SK-N-SH treated with all-trans-retinoic acid at 6 μM for 48 hours (cell line): ENCODE measurements at places on chromosomes 6 and 20.

DNA sequence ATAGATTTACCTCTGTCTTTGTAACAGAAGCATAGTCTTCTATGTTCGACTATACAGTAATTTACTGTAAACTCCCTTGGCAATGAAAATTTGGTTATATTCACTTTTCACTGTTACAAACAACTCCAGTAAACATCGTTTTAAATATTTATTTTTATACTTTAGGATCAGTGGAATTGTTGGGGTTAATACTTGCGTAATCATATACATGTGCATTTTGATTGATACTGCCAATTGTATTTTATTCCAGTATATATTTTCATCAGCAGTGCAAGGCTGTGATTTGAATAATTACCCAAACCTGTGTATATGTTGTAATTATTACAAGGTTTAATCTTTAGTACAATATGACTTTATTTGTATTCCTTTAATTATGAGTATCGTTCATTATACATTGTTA, 255.7 kb downstream of the ARID1B start:
- ATAC-seq: no peak

GRCh38 chr6:72560721-72561593, 60.9 kb upstream of the KCNQ5 start:
- ATAC-seq: peak; percentile 82

DNA sequence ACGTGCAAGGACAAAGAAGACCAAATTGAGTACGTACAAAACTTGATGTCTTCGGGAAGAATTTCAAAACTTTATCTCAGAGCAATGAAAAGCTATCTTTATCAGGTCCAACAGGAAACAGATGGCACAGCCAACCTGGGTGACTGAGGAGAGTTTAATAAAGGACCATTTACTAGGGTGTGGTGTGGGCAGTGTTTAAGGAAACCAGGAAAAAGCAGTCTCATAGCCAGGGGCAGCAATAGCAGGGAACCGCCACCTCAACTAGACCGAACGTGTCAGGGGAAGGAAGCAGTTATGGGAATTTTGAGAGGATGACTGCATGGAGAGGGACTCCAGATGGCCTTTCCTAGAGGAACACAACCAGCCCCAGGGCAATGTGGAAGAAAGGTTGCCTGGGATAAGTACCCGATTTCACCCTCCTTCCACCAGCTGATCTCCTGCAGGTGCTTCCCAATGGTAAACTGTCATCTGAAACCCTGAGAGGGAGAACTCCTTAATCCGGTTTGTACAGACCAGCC, 15.2 kb upstream of the TAAR5 start:
- ATAC-seq: no peak

DNA sequence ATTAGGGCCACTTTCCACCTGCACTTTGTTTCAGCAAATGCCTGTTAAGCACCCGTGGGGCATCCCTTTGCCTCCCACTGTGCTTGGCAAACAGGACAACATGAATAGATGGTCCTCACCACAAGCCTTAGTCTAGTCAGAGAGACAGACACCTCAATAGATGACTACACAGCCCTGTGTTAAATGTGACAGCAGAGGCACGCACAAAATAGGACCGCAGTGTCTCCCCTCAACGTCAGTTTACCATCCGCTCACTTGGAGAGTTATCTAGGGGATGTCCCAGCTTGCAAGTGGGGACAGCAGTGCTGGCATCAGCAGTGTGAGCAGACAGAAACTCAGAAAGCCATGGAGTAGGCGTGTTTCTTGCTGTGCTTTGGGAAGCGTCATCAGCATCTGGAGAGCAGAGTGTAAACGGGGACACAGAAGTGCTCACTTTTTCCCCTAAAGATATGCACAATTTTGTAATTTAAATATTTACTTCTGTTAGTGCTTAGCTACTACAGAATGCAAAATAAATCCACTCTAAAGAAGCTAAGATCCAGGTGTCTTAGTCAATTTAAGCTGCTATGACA, 66.0 kb upstream of the TXNDC5 start:
- ATAC-seq: no peak

GRCh38 chr6:37222125-37222967, 35.2 kb upstream of the TBC1D22B start:
- ATAC-seq: peak; percentile 98

GRCh38 chr20:60063048-60063451, 104.8 kb downstream of the CDH26 start:
- ATAC-seq: no peak

- ATAC-seq: no peak
These were observed 459.5 kb downstream of the DHX35 start for GRCh38 chr20:39421571-39422105.

- ATAC-seq: no peak
These were observed 22.7 kb downstream of the SYNDIG1 start for GRCh38 chr20:24492031-24492607.

GRCh38 chr6:19268718-19269117, 568.5 kb upstream of the ID4 start:
- no peak for ATAC-seq

DNA sequence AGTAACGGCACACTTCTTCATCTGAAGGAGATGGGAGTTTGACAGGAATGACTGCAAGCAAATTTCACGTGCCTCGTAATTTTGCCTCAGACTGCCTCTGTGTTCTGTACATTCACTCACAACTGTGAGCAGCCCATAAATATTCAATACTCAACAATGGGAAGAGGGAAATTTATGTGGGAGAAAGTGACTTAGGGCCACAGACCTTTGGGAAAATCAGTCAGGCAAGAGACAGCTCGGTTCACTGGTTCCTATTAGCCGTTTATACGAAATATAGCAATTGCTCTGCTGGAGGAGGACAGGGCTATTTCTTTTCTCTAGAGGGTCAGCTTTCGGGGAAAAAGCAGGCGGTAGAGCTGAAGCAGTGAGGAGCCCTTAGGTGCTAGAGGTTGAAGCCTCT, 28.0 kb downstream of the OPN5 start:
- no peak for ATAC-seq

DNA sequence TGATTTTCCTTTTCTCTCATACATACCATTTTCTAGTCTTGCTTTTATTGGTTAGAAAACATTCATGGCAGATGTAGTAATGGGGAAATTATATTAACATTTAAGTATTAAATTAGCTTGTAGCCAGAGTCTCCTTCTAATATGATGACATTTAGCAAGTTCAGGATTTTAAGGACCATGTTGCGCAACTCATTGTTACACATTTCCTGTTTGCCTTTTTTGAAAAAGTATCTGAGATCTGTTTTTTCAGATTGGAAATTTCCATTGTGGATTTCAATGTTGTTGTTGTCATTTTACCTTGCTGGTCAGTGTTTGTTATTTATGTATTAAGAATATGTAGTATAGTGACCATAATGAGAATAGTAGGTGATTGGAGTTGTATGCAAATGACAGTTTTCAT, 38.7 kb downstream of the CDKAL1 start:
- no peak for ATAC-seq

GRCh38 chr20:44914924-44915323, 5.1 kb downstream of the PABPC1L start:
- ATAC-seq: no peak

DNA sequence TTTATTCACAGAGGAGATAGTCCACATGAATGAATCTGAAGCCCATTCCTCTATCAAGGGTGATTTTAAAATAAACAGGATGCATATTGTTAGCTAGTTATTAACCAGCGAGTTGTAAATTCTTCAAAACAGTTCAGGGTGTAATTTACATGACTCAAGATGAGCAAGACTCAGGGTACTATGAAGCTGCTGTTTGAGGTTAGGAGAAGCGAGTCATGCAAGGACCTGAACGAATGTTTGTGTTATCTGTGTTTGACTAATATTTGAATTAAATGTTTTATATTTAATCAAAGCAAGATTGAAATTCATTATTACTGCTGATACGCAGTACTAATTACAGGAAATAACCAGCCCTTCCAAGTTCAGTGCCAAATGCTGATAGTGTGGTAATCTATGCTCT, 191.1 kb downstream of the SAMD5 start:
- ATAC-seq: no peak

DNA sequence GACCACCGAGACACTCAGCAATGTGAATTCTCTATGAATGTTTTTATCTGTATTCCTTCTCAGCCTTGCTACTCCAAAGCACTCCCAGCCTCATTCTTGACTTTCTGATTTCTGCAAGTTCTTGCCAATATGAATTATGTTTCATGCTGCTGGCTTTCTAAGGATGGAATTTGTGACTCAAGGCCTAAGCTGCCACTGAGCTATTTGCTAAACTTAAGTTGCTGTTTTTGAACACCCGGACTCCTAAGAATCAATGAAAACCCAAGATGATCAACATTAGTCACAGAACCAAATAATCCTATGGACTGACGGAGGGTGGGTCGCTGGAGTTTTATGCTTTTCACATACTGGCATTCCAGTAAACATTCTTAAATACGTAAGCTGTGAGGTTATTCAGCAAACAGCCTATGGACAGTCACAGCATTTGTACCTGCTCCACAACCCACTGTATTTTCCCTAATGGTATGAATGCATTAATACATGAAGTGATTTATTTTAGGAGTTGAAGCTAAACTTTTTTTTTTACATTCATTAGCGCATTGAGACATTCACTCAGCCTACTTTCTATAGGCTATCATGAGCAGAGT, 8.2 kb upstream of the PXDC1 start:
- peak; percentile 86 for ATAC-seq

DNA sequence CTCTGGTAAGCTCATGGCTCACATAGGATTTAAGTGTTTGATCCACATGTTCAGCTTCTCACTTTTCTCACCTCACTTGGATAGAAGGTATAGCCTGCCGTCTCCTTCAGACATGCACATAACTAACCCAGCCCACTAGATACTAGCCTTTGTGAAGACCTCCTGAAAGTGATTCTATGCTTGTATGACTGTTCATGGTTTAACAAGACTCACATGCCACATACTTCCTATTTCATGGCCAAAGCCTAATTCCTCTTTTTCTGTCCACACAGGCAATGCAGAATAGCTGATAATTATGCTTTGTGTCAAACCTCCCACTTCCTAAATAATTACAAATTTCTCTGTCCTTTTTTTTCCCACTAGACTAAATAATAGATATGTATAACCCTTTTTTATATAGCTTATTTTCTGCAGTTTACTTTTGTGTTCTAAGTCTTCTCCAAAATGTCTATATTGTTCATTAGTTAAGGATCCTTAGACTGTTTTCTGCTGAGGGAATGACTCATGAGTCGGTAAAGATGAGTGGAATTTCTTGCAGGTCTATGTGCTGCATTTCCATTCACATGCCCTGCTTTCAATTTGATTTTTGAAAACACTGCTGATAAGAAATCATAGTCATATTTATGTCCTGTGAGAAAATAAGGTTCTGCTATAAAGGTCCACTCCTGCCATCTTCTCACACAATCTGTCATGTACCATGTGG, 43.0 kb downstream of the HDDC2 start:
- no peak for ATAC-seq

- peak; percentile 50 for ATAC-seq
These were observed 198.3 kb downstream of the BCAS1 start for GRCh38 chr20:53872081-53872541.

DNA sequence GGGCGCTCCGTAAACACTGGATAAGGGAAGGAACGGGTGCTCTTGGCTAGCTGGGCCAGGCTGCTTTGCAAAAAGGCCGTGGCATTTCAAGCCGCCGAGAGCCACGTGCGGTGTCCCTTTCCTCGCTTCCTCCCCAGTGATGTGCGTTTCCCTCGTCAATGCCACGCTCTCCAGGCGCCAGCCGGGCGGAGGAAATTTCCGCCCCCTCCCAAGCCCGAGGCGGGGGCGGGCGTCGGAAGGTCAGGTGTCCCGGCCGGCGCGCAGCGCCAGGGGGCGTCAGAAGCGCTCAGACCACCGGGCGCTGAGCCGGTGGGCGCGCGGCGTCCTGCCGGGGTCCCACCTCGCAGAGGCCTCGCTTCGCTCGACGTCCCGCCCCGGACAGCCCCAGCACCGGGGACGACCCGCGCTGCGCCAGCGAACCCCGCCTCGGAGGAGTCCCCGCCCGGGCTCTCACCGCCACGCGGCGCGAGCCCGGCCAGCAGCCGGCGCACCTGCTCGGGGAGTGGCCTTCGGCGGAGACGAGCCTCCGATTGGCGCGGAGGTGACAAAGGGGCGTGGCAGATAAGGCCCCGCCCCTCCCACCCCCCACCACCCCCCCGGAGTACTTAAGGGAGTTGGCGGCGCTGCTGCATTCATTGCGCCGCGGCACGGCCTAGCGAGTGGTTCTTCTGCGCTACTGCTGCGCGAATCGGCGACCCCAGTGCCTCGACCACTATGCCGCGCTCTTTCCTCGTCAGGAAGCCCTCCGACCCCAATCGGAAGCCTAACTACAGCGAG, at the start of gene SNAI1:
SNAI1 (plus strand) TSS at position 635 of the 777 bp plus-strand sequence; CDS start at position 715, 80 bp downstream.
- peak; percentile 72 for ATAC-seq

- no peak for ATAC-seq
These were observed 268.2 kb upstream of the POU3F2 start for GRCh38 chr6:98566126-98566525.

GRCh38 chr20:47850146-47850545, 64.9 kb upstream of the SULF2 start:
- no peak for ATAC-seq

DNA sequence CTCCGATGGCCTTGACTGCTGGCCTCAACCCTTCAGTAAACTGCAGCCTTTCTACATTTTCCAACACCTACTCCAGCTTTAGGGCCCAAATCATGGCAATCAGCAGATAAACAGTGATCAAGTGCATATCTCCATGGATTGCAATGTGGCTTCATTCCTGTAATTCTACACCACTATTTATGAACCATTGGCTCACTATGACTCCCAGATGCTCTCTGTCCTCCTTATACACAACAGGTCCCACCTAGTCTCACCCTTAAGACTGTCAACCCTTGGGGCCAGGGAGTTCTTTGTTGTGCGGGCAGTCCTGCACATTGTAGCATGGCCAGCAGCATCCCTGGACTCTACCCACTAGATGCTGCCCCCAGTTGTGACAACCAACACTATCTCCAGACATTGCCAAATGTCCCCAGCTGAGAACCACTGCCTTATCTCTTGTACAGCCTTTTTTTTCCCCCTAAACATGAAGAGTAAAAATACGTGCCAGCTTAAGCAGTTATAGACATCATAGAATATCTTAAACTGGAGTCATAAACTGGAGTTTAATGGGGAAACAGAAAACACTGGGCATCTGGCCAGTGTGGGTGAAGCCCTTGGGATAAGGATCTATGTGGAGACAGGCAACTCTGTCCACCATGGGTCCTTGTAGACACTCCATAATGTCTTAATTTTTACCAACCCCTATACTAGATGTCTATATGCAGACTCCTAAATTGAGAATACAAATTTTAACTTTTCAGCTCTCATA, 21.1 kb downstream of the MRPL14 start:
- no peak; the same call in 2 of the 3 replicates for ATAC-seq

GRCh38 chr20:19026121-19026878, 186.1 kb upstream of the SLC24A3 start:
- ATAC-seq: no peak

DNA sequence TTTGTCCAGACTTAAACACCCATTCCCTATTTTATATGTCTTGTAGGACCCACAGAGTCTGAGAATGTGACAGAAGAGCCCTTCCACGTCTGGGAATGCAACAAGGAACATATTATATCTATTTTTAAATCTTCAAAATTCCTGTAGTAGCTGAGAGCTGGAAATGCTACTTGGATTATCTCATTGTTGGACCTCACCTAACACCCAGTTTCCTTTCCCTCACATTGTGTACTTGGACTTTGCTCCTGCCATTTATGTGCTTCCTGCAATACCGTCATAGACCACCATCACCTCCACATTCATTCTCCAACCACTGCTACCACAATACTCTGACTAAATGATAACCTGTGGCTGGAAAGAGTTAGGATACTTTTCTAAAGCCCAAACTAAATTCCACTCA, 335.4 kb downstream of the COL12A1 start:
- ATAC-seq: no peak

GRCh38 chr6:155219299-155219698, 44.5 kb upstream of the CLDN20 start:
- ATAC-seq: no peak
